ENCODE measurements at places on chromosomes 4 and X.

DNA sequence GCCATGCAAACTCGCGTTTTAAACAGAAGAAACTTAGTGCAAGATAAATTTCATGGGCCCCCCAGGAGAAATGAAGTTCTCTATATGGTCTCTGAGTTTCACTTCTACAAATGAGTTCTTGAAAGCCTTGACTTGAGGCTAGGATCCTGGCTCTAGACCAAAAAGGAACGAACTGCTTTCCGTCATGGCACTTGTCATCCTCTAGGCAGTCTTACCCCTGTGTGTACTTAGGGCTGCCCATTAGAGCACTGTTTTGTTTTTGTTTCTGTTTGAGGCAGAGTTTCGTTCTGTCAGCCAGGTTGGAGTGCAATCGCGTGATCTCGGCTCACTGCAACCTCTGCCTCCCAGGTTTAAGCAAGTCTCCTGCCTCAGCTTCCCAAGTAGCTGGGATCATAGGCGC, 29.0 kb downstream of the RNF4 start:
- no peak for DNase-seq

DNA sequence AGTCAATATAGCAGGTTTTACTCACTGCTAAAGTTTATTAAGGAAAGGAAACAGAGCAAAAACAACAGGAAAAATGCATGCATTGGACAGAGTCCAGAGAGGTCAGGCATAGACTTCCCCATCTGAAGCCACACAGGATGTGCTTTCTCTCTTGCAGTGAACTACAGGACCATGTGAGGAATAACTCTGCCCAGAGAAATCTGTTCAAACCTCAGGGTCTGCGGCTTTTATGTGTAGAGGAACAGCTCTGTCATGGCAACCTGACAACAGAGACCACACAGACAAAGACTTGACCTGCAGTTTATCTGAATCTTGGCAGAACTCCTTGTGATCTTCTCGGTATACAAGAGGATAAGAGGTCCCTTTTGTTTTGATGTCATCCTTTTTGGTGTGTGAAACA, 46.3 kb upstream of the LONRF3 start:
- DNase-seq = no peak

DNA sequence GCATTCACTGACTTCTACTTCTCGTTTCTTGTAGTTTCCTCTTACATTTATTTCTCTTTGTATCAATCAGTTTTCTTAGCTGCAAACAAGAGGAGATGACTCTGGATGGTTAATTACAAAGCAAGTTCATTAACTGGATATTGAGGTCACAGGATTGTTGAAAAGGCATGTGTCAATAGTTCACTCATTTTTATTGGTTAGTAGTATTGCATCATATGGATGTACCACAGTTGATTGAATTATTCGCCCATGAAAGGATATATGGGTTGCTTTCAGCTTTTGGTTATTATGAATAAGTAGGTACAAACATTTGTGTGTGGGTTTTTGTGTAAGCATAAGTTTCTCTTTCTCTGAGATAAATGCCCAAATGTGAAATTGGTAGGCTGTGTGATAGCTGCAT, 21.8 kb upstream of the ARHGEF6 start:
- no peak for DNase-seq

DNA sequence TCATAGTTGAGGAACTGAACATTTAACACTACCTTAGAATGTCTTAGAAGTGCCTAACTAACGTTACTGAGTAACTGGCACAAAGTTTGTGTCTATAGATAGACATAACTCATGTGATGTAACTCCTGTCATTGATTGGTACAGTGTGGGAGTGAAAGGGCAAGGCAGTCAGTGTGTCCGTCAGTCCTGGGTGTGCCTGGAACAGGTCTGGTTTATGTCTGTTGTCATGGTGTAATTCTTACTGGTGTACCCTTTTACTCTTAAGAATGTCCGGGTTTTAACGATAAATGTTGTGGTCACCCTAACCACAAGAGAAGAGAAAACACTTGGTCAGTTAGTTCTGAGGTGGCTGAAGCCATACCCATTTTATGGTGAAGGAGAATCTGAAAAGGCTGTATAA, 93.1 kb upstream of the ESX1 start:
- no peak for DNase-seq

DNA sequence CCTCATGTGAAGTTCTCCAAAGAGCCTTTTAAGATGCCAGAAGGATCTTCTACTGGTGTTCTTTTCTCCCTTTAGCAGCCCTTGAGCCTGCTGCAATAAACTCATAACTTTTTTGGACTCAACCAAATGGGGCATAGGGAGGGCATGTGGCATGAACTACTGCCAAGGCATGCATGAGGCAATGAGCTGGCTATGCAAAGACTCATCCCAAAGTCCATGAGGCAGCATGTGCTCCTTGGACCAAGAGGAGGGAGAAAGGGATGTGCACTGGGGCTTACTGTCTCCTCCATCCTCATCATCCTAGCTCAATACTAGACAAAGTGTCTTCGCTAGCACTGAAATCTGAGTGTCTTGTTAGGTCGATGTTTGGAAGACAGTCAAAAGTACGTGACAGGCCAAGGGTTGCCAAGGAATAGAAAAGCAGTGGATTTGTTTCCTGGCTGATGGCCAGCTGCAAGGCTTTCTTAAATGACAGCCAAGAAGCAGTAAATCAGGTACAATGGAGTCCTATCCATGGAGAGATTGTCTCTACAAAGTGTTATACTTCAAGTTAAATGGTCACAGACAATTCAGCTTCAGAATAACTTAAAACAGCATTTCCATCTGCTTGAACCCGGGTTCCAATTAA, 44.5 kb upstream of the ATXN3L start:
- DNase-seq = no peak

GRCh38 chr4:185651851-185652250, 116.5 kb upstream of the PDLIM3 start:
- DNase-seq = no peak

- no peak for DNase-seq
These were observed 25.7 kb upstream of the TRPC3 start for GRCh38 chr4:121977251-121978171.

DNA sequence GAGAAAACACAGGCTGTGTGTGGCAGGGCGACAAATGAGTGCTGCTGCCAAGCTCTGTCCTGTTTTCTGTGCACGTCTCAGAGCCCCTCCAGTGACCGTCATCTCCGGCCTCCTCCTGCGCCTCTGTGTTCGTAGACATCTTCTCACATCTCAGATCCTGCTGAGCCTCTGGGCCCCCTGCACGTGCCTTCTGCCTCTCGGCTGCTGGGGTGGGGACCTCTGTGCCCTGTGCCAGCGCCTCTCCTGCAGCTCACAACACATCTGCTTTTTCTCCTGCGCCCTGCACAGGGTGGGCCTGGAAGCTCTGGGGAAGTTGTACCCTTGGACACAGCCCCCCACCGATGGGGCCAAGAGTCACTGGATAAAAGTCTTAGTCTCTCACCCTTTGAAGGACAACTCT, 2.4 kb upstream of the CTAG2 start:
- DNase-seq = no peak

DNA sequence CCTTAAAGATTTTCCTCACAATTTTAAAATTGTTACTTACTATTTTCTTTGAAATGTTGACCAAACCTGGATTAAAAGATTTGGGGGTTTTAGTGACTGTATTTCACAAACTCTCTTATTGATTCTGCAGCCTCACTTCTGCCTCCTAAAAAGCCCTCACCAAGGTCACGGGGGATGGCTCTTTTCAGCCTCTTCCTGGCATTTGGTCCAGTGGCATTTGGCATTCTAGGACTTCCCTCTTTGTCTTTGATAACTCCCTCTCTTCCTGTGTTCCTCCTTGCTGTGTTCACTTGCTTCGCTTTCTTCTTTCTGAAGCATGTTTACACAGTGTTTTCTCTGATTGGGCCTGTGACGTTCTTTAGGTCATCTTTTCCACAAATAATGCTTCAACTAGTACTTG, 21.5 kb downstream of the PKD2 start:
- no peak for DNase-seq

DNA sequence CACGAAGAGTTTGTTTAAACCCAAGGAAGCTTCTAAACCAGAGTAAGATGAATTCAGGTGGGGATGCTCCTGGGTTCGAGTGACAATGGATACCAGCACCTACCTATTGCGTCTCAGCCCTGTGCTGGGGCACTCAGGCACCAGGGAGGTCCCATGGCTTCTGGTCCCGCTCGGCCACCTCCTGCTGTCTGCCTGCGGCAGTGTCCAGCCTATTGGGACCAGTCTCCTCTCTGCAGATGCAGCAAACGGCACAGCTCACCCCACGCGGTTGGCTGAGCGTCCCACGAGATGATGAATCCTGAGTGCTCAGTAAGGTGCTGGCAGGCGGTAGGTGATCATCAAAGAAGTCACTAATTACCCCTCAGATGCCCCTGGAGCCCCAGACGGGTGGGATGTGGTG, 75.2 kb downstream of the ACOX3 start:
- DNase-seq = no peak

- DNase-seq = no peak
These were observed 313.7 kb downstream of the ARHGAP24 start for GRCh38 chr4:85788604-85789003.

GRCh38 chr4:38204339-38205035, 244.3 kb downstream of the PTTG2 start:
- DNase-seq = no peak

GRCh38 chr4:53490965-53491622, 100.2 kb downstream of the LNX1 start:
- DNase-seq = no peak

- DNase-seq = no peak
These were observed 25.5 kb downstream of the VEGFC start for GRCh38 chr4:176767183-176767582.

DNA sequence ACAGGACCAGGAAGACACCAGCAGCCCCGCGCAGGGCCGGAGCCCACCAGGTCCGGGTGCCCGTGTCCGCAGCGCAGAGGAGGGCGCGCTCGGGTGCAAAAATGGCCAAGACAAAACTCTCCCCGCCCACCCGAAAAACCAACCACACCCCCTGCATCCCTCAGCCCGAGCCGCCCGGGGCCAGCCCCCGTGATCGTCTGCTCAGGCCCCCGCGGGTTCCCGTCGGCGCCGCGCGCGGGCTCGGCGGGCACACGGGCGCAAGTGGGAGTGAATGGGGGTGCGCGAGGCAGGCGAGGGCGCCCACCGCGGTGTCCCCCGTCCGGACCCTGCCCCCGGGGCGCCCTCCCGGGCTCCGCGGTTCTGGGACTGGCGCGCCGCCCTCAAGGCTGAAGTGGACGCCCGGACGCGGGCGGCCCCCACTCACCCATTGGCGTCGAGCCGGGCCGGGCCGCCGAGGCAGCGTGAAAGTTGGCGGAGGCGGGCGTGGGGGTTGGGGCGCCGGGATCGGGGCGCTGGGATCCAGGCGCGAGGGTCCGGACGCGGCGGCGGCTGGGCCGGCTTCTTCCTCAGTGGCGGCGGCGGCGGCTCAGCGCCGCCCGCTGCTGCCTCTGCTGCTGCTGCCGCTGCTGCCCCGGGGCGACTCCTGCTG, 393 bp downstream of the SH3KBP1 start:
- no peak for DNase-seq

DNA sequence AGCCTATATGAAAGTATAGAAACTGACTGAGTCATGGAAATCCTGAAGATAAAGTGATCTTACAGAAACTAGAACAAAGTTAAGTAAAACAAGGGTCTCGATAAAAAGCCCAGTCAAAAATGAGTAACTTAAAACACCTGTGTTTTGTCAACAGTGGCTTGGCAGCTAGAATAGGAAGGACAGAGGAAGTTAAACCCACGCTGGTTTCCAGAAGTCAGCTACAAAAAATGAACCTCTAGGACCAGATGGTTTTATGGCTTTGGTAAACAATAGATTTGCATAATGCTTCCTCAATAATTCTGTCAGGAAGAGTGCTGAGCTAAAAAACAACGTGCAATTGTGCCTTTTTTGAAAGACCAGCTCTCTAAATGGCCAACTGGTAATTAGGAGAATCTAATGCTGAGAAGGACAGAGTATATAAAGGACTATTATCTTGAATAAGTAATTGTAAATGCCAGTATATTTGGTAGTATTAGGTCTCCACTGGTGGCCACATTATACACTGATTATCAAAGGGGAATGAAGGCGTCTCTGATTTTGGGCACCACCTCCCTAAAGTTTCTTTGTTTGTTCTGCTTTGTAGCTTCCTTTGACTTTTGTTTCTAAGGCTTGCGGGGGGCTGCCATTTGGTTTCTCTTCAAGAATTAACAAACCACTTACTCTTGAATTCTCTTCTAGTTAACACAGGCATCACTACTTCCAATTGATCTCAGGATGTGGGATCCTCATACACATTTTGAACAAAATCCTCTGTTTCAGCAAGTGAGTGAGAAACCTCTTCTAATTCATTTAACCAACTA, 72.2 kb upstream of the PPP3CA start:
- no peak for DNase-seq

GRCh38 chr4:37453999-37454800, 209.7 kb downstream of the NWD2 start:
- no peak for DNase-seq

DNA sequence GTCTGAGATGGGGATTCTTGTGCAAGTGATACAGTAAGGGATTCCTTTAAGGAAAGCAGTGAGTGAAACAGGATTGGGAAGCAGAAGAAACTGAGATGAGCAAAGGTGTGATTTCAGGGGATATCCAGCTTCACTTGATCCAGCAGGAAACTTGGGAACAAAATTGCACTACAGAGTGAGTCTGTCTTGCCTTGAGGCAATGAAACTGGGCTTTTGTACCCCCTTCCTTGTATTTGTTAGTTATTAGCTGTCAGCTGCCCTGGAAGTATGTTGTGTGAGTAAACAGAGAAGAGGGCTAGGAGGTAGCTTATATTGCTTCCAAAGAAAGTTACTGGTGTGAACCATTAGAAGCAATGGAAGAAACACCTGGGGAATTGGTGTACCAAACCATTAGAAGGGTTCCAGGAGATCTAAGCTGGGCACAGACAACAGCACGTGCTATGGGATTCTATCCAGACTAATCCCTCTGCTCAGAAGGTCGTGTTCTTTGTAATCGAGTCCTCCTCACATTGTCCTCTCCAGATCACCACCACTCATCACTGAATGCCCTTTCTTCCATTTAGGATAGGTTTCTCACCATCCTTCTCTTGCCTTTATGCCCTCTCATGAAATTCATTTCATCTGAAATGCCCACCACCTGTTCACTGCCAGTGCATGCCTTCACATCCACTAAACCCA, 76.0 kb downstream of the PDLIM5 start:
- DNase-seq = no peak

GRCh38 chrX:129717892-129718291, 20.9 kb upstream of the XPNPEP2 start:
- DNase-seq = no peak

DNA sequence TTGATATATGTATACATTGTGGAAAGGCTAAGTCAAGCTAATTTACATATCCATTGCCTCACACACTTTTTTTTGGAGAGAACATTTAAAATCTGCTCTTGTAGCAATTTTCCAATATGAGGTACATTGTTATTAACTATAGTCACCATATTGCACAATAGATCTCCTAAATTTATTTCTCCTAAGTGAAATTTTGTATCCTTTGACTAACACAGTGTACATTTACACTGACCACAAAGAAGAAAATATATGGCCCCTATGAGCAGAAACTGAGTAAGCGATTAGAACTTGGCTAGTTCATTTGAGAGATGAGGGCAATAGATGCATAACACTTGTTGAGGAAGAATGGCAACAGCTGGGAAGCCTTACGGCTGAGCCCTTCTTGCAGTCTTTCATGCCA, 20.3 kb upstream of the GUCY1B1 start:
- DNase-seq = no peak

All from stimulated activated CD8-positive, alpha-beta memory T cell treated with anti-CD3 and anti-CD28 coated beads, Interleukin-4, amount 100 ng/mL, for 4 hours (primary cell).